ENCODE measurements at places on chromosomes 1 and 21. TPM values are rescaled to one million over a fixed set of nuclear protein-coding genes. Genes with fewer than 3 reads are reported as not detected.

VASH2 gene
- total RNA-seq, result 4.2 TPM

ANGPTL3 gene
- not detected for total RNA-seq

SNX7 gene
- 21.4 TPM for total RNA-seq

OR2T10 gene
- total RNA-seq, result not detected

SHCBP1L gene
- total RNA-seq, result not detected

KCNK2 gene
- 2.5 TPM for total RNA-seq

PHGDH gene
- 92.6 TPM for total RNA-seq

- DNase-seq, result no peak
These were observed 1.3 kb downstream of the RIMS3 start for GRCh38 chr1:40664167-40664537.

DNA sequence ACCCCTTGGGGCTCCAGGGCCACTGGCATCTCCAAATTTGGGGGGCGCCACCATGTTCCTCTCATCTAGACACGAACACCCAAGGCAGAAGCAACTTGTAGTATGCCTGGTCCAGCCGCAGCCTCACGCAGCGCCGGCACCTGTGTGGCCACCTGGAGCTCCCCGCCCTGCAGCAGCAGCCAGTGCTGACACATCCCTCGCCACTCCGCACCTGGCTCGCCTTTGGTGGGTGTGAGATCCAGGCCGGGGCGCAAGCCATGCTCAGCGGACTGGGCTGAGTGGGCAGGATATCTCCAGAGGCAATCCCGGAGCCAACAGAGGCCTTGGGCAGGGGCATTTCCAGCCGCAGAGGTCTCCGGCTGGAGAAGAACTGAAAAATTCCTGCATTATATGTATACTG lies 1563.7 kb downstream of the NCAM2 start:
- no peak for DNase-seq

- no peak for DNase-seq
These were observed 383.8 kb downstream of the DSCAM start for GRCh38 chr21:40463176-40463575.

- DNase-seq, result no peak
These were observed 78.9 kb downstream of the CNIH3 start for GRCh38 chr1:224694969-224695368.

- no peak for DNase-seq
These were observed 3.3 kb upstream of the LSM10 start for GRCh38 chr1:36400825-36401601.

GRCh38 chr1:15355968-15356625 lies 53.6 kb upstream of the EFHD2 start:
- no peak for DNase-seq

- DNase-seq, result no peak
These were observed 45.5 kb upstream of the RBM15 start for GRCh38 chr1:110293601-110294104.

GRCh38 chr1:246350745-246351144 lies 156.3 kb downstream of the SMYD3 start:
- no peak for DNase-seq

DNA sequence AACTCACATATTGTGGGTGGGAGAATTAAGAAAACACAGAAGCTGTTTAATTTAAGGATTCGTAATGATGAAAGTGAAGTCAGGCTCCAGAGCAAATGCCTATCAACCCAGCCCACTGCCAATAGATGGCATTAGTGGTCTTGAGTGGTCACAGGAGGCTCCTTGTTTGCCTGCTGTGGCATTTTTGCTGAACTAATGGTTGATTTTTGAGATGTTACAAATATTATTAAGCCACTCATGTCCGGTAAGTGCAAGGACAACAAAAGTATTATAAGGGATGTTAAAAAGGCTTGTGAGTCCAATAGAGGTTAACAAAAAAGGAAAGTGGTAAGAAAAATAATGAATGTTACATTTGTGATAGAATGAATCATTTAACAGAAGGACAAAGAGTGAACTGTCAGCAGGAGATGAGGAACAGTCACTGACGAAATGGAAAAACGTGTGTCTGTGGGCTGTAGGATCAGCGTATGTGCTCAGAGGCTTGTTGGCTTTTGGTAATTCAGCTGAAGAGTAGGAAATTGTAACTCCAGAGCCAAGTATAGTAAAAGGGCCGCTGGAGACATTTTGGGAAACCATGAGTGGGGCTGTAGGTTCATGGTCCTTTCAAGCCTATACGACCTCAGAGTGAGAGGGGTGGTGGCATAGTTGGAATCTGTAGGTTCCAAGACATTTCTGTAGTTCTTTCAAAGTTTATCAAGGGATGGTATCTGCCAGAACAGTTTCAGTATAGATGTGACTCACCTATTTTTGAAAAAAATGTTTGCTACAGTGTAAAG lies 11.2 kb downstream of the SFT2D2 start:
- no peak for DNase-seq

- no peak for DNase-seq
These were observed 120.1 kb upstream of the SGIP1 start for GRCh38 chr1:66413838-66414175.

- peak; percentile 32 for DNase-seq
These were observed 277.0 kb downstream of the PTPRU start for GRCh38 chr1:29513357-29513756.

DNA sequence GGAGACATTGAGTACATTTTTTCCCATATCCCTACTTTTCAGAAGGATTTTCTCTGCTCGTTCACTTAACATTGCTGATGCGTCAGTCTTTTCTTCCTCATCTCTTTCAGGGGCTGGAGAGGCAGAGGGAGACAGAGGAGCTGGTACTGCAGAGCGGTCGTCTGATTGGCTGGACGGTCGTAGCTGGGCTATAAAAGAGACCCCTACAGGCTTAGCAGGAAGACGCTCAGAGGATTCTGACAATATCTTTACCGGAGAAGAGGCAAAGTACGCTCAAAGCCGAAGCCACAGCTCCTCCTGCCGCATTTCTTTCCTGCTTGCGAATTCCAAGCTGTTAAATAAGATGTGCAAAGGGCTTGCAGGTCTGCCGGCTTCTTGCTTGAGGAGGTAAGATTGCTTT lies at the start of gene RGS4:
TSS of gene RGS4 (plus strand) at position 220 of the 400 bp plus-strand sequence. CDS start at position 344, 124 bp downstream.
- no peak for DNase-seq

DNA sequence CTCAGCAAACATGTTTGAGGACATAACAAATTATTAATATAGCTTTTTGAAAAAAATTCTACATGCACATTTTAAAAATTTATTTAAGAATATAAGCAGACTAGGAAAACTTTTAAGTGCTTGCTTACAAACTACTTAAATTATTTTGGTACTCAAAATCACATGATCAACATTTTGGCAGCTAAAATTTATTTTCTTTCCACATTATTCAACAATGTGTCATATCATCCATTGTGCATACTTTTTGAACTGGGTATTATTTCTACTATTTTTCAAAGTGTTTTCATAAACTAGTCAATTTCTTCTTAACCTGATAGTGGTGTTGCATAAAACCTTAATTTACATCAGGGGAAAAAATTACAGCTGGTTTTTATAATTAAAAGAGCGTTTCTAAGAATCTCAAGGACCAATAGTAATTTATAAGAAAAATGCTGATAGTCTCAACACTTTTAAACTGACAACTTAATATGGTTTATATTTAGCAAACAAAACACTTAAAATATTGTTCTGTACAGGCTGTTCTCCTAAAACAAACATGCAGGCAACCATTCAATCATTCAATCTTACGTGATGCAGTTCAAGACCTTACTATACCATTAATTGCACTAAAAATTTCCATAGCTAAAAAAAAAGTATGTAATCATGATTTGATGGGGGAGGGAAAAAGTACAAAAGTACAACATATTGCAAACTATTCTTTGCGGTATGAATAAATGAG lies 105.0 kb downstream of the GPATCH2 start:
- DNase-seq, result no peak

DNA sequence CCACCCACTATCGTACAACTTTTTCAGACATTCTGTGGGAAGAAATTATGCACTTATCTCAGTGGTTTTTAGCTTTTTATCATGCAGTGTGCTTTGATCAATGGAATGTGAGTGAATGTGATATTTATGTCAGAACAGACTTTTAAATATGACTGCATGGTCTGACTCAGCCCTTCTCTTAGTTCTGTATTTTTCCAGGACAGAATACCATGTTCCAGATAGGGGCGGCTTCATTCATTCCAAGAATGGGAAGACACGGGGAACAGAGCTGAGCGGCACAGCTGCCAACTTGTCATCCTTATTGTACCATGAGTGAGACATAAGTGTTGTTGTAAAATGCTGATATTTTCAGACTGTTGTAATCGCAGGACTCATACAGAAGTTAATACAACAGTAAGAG lies 214.6 kb upstream of the NCAM2 start:
- no peak for DNase-seq

- DNase-seq, result no peak
These were observed 13.4 kb upstream of the KIF1B start for GRCh38 chr1:10196976-10197375.

DNA sequence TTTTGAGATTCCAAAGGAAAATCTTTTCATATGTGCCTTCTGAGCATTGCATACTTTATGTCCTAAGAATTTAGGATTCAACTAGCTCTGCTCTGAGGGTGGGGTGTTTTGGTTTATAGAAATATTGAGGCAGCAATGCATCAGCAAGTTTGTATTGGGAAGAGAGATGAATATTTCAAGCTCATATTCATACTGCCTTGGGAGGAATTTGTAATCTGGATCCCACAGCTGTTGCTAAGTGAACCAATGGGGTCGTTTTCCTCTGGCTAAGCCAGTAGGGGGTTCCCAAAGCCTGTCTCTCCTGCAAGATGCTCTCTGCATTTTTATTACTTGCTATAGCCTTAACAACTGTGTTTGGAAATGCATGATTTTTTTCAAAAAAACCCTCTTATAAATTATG lies 130.6 kb downstream of the SNX7 start:
- DNase-seq, result no peak

DNA sequence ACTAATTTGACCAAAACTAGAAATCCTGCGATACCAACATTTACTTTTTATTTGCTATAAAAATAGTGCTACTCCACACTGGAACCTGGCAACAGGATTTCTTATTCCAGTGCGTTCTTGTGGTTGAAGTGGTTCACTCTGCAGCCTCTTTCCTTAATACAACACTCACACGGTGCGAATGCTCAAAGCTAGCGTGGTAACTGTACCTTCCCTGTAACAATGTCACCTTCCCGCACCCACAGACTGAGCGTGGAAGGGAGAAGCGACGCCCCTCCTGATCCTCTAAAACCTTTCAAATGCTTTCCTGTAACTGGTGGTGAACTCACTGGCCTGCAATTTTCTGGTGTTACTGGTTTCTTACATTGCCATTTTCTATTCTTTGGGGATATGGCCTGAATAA lies 132.2 kb downstream of the LRRC53 start:
- no peak for DNase-seq

Data from vagina (tissue), 2 donors.